ELR (cell line): ENCODE measurements at places on chromosomes 11 and 22.

DNA sequence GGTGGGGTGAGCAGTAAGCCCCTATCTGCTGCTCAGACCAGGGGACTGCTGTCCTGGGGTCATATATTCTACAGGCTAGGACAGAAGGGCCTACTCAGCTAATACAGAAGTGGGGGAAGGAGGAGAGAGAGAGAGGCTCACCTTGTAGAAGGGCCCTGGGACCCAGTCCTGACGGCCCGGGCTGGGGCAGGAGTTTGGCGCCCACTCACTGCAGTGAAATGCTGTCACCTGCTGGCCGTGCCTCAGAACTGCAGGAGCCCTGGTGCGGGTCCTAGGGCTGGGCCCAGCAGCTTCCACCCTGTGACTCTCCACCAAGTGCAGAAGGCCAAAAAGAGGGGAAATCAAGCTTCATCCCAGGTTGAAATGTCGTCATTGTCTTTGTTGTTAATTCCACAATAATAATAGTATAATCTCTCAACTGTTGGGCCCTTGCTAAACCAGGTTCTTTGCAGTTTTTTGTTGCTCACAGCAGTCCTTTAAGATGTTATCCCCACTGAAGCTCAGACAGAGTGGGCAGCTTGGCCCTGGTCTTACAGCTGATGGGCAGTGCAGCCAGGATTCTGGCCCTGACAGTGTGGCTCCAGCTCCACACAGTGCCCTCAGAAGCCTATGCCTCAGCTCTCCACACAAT lies 29.6 kb downstream of the TRIM29 start:
- peak; percentile 58 for DNase-seq

GRCh38 chr22:30240541-30241417 lies 5.8 kb downstream of the LIF start:
- DNase-seq = peak; percentile 36

GRCh38 chr11:124873951-124874350 lies 8.7 kb downstream of the ROBO3 start:
- no peak for DNase-seq

- peak; percentile 39 for DNase-seq
These were observed 192.6 kb downstream of the DSCAML1 start for GRCh38 chr11:117604336-117604995.

GRCh38 chr22:38735126-38735464 lies 20.7 kb downstream of the SUN2 start:
- no peak for DNase-seq

DNA sequence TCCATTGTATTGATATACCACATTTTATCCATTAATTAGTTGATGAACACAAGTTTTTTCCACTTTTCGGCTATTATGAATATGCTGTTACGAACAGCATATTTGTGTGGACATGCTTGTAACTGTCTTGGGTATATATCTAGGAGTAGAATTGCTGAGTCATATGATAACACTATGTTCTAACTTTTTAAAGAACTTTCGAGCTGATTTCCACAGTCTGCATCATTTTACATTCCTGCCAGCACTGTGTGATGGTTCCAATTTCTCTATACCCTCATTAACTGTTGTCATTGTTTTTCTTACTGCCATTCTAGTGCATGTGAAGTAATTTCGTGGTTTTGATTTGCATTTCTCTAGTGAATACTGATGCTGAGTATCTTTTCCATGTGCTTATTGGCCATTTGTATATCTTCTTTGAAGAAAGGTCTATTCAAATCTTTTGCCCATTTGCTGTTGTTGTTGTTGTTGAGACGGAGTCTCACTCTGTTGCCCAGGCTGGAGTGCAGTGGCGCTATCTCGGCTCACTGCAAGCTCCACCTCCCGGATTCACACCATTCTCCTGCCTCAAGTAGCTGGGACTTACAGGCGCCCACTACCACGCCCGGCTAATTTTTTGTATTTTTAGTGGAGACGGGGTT lies 7.4 kb upstream of the RCE1 start:
- DNase-seq = no peak

GRCh38 chr11:31303644-31304180 lies 65.8 kb downstream of the DCDC1 start:
- DNase-seq = no peak

GRCh38 chr11:65295001-65295400 lies 19.7 kb upstream of the CDC42EP2 start:
- no peak for DNase-seq

GRCh38 chr11:1486054-1486825 lies at the start of gene MOB2:
Gene MOB2 (minus strand): TSS chr11:1486779. CDS start chr11:1486556, 223 bp downstream.
- no peak for DNase-seq

DNA sequence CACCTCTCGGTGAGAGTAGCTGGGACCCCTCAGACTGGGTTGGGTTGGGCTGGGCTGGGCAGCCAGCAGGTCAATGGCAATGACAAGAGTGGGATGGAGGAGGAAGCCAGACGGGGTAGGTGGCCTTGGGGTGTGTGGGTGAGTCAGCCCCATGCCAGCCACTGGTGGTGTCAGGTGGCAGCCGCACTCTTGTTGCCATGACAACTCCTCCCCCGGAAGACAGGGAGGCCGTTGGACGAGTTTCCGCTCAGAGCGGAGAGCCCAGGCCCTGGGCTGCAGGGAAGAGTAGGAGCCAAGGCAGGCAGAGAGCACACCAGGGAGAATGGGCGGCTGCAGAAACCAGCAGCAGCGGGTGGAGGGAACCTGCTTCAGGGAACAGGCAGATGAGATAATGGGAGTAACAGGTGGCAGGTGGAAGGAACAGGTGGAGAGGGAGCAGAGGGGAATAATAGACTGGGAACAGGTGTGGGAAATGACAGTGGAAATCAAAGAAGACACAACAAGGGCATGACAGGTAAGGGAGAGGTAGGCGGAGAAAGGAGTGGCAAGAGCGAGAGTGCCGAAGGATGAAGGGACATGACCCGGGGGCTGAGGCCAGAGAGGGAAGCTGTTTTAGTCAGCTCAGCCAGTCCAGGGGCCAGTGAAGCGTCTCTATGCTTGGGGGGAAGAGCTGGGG lies 8.7 kb downstream of the SPTBN2 start:
- DNase-seq = peak; percentile 65

- DNase-seq = no peak
These were observed 55.4 kb upstream of the MMP13 start for GRCh38 chr11:103010891-103011290.

- DNase-seq = peak; percentile 27
These were observed 4.4 kb downstream of the SEC14L6 start for GRCh38 chr22:30541961-30542810.

DNA sequence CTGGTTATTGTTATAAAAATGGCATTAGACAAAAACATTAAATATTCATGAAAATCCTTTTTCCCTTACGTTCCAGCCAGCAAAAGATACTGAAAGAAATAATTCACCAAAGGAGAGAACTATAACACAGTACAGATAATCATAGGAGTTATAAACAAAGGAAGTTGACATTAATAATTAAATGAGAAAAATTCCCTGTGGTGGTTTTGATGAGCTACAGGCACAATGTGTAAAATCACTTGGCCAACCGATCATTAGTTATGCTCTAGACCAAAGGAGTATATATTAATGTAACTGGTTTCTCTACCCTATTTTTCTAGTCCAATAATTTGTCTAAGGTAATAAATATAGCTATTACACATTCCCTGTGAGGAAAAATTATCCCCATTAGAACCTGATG lies 534.7 kb downstream of the CNTN5 start:
- DNase-seq = no peak
